Muscle of back (tissue), 13 donors: ENCODE measurements at places on chromosomes 2 and 18. TPM values are rescaled to one million over a fixed set of nuclear protein-coding genes. Genes with fewer than 3 reads are reported as not detected.

- DNase-seq, result no peak
These were observed 26.9 kb downstream of the SP5 start for GRCh38 chr2:170742000-170742399.

DNA sequence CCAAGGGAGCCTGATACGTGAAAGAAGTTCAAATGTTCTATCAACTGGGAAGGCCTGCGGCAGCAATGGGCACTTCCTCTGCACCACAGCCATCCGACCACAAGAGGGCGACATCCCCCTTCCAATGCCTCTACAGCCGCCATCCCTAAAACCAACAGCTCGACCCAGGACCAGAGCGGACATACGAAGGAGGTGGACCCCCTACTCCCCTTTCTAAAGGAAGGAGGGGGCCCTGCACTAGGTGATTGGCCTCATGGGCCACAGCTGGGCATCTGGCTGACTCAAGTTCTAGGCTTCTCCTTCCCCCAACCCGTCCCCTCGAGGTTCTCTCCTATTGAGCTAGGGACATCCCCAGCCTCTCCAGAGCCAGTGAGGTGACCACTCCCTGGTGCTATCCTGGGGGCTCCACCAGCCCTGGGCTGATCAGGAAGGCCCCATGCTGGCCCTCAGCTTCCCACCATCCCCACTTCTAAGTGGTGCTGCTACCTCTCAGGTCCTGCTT, 217.2 kb downstream of the TNS1 start:
- DNase-seq, result peak; percentile 47

Gene OTOF
- 19.3 TPM for polyA plus RNA-seq

Gene TXNL1
- polyA plus RNA-seq, result 116 TPM

Gene DYSF
- polyA plus RNA-seq, result 112 TPM

Gene FAM124B
- polyA plus RNA-seq, result 8.5 TPM

Gene HMSD
- polyA plus RNA-seq, result not detected
